ENCODE measurements at places on chromosomes 6 and 20.

- DNase-seq: no peak
Observed at GRCh38 chr6:109979033-109979921, 1.2 kb downstream of the GPR6 start.

DNA sequence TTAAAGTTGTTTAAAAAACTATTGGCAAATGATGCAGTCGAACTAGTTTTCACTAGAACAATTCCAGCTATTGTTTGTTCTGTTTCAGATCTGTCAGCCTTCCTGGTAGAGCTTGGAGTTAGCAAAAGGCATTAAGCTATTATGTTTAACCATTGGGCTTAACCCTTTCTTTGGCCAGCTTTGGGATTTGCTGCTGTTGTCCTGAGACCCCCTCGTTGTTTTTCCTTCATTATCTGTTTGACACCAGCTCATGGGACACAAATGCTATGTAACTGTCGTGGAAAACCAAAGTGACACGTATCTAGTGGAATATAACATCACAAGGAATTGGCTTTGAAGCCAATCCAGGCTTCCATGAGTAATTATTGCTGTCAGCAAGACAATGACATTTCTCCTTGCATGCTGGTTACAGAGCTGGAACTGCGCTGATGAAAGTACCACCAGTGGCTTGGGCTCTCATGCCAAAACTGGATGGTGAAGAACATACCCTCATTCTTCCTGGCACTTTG is 96.0 kb downstream of the EYA2 start:
- no peak for DNase-seq

GRCh38 chr6:15474196-15474595 is 188.6 kb downstream of the DTNBP1 start:
- DNase-seq: no peak

GRCh38 chr6:159481897-159482296 is 211.1 kb downstream of the SOD2 start:
- DNase-seq: no peak
